ENCODE measurements at places on chromosomes 1 and 21.

DNA sequence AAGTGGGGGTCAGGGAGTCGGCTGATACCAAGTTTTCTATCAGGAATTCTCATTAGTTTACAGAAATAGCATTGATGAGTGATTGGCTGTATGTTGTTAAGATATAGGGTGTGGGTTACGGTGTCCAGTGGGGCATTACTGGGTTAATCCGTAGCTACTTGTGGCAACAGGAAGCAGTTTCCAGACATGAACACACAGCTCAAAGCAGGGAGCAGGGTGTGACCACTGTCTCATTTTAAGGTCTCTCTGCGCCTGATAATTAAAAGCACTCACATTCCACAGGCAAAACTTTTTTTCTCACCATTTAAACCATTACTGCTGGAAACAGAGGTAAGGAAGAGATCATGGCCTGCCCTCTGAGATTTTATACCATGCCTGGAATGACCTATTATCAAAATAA lies 114.9 kb downstream of the SIK1 start:
- DNase-seq: no peak

GRCh38 chr1:26050248-26050640 lies 4.3 kb upstream of the SLC30A2 start:
- no peak for DNase-seq

DNA sequence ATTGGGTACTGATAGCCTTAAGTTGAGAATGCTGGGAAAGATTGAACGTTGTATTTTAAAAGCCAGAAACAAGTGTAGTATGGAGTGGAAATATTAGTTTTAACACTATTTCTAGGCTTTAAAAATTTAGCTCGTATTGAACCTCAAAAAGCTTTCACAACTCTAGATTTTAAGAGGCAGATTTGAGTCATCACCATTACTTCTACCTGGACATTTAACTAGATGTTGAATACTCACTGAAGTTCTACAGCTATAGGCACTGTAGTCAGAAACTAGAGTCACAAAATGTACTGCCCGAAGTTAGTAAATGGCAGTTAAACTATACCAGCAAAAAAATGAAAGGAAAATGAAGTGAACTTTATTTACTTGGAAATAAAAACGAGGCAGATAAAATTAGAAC lies 96.5 kb downstream of the NEK7 start:
- DNase-seq: no peak

DNA sequence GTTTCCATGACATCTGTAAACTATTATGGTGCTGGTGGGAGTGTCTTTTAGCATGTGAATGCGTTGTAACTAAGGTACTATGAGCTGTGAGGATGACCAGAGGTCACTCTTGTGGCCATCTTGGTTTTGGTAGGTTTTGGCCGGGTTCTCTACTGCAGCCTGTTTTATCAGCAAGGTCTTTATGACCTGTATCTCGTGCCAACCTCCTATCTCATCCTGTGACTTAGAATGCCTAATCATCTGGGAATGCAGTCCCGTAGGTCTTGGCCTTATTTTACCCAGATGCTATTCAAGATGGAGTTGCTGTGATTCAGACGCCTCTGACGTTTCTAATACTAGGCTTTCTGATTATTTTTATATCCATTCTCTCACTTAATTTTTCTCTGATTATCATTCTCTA lies 9.4 kb downstream of the NCAM2 start:
- no peak for DNase-seq

GRCh38 chr1:165988275-165988674 lies 160.9 kb downstream of the UCK2 start:
- DNase-seq: no peak

DNA sequence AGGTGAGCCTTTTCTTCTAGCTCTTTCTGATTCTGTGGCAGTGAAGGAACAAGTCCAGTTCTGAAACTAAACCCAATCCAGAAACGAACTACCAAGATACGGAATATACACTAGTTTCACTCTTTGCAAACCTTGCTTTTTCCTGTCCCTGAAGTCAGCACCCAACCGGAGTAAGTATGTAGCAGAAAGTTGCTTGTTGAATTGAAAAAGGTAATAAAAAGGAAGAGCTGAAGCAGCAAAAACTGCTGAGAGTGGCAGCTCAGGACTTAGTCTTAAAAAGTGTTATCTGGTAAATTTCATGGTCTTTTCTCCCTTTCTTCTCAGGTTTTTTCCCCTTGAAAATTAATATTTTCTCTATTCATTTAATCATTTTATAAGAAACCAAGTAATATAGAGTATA lies 9.4 kb upstream of the NT5C1A start:
- DNase-seq: no peak

GRCh38 chr1:170303034-170303433 lies 157.3 kb downstream of the NTMT2 start:
- no peak for DNase-seq

- peak; percentile 67 for DNase-seq
Measured at GRCh38 chr1:181099152-181100014, 10.9 kb downstream of the IER5 start.

GRCh38 chr1:219296430-219297355 lies 123.0 kb downstream of the LYPLAL1 start:
- DNase-seq: no peak

GRCh38 chr1:1782399-1783221 lies 4.3 kb upstream of the NADK start:
- DNase-seq: peak; percentile 27

DNA sequence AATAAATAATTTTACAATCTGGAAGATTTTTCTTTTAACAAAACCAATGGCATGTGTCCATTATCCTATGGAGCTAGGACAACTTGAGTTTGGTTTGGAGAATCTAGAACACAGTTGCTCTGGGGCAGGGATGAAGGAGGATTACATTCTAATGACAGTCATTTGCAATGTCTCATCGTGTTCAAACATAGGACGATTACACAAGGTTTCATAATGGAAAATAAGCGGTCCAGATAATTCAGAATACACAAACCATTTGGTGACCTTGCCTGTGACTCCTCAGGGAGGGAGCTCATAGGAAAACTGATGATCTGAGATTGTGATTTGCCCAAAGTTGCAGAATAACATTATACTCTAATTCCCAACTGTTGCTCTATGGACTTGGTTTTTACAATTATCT lies 27.6 kb upstream of the RGL1 start:
- no peak for DNase-seq

- no peak for DNase-seq
Measured at GRCh38 chr1:190633488-190633887, 155.8 kb upstream of the BRINP3 start.

DNA sequence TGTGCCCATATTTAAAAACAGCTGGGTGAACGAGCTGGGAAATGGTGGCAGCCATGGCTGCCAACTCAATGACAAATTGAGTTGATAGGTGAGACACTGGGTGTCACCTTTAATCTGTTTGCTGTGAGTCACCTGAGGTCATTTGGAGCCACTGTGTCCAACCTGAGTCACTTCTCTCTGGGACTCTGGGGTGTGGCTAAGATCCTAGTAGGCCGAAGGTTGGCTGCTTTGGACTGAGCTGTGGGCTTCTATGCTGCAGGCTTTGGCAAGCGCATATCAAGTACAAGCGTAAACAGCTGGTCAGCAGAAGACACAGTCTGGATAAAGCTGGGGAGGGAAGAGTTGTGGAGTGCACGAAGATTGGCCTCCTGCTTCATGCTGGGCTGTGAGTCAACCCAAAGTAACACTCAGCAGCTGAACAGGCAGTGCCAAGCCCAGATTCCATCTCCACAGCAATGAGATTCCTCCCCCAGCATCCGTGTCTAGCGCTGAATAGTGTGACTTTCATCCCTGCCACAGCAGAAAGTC lies 24.0 kb downstream of the TEX35 start:
- DNase-seq: no peak

- peak; percentile 21 for DNase-seq
Measured at GRCh38 chr1:175158170-175158591, 34.4 kb downstream of the KIAA0040 start.

GRCh38 chr1:204442376-204443259 lies 31.0 kb upstream of the PPP1R15B start:
- DNase-seq: no peak

- no peak for DNase-seq
Measured at GRCh38 chr1:45093334-45093733, 81.3 kb downstream of the UROD start.

DNA sequence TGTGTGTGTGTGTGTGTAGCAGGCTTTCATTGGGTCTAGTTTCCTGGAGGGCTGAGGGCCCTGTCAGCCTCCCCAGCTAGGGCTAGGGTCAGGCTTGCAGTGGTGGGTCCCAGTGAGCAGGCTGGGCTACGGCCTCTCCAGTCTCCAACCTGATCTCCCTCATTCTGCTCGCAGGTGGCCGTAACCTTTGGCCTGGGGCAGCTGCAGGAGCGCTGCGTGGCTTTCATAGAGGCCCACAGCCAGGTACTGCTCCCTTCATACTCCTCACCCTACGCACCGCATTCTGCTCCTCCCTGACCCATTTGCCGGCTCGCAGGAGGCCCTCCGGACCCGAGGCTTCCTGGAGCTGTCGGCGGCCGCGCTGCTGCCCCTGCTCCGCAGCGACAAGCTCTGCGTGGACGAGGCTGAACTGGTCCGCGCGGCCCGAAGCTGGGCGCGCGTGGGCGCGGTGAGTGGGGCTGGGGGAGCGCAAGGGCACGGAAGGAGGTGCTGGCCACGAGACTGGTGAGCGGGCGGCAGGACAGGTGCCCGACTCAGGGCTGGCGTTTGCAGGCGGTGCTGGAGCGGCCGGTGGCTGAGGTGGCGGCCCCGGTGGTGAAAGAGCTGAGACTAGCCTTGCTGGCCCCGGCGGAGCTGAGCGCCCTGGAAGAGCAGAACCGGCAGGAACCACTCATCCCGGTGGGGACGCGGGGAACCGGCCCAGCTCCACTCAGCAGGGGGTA lies 4.7 kb downstream of the BTBD19 start:
- DNase-seq: no peak

DNA sequence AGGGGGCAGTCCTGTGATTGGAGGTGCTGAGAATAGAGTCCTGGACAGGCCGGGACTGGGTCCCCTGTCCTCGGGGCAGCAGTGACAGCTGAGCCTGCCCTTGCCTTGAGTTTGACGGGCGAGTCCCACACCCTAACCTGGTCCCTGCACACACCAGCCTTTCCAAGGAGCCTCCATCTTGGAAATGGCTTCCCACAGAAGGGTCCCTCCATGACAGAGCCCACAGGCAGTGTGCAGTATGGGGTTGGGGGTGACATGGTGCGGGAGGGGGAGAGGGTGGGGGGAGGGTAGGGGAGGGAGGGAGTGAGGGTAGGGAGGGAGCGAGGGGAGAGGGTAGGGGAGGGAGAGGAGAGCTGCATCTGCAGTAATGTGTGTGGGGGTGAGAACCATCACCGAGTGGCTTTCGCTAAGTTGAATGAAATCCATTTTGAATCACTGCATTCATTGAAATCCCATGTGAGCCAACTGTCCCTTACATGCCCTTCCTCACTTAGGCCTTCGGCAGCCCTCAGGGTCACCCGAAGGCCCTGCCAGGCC lies 10.1 kb upstream of the TMEM52 start:
- no peak for DNase-seq

GRCh38 chr1:147849098-147849895 lies 53.3 kb upstream of the GJA8 start:
- no peak for DNase-seq

- DNase-seq: peak; percentile 6
Measured at GRCh38 chr21:42781150-42781970, 98.0 kb downstream of the WDR4 start.

GRCh38 chr1:91283421-91283726 lies 121.3 kb downstream of the HFM1 start:
- no peak for DNase-seq

DNA sequence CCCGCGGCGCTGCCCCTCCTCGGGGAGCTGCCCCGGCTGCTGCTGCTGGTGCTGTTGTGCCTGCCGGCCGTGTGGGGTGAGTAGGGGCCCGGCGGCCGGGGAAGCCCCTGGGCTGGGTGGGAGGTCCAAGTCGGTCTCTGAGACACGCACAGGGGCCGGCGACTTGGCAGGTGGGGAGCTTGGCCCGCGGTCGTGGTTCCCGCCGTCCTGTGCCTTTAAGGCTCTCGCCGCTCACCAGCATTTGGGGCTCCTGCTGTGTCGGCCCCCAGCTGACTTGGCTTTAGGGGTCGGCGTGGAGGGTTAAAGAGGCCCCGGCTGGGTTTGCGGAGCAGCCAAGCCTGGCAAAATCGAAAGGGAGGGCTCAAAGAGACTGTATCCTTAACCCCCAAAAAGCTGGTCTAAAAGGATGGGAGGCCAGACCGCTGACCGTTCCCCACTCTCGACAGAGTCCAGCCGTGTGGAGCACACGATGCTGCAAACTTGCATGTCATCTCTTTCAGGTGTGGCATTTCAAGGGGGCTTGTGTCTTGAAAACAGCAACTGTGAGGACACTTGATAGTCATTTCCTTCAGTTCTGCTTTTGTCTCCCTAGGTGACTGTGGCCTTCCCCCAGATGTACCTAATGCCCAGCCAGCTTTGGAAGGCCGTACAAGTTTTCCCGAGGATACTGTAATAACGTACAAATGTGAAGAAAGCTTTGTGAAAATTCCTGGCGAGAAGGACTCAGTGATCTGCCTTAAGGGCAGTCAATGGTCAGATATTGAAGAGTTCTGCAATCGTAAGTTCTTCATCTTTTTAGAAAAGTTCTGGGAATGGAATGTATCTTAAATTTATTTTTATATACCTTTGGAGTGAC lies 540 bp downstream of the CD55 start:
- no peak for DNase-seq

DNA sequence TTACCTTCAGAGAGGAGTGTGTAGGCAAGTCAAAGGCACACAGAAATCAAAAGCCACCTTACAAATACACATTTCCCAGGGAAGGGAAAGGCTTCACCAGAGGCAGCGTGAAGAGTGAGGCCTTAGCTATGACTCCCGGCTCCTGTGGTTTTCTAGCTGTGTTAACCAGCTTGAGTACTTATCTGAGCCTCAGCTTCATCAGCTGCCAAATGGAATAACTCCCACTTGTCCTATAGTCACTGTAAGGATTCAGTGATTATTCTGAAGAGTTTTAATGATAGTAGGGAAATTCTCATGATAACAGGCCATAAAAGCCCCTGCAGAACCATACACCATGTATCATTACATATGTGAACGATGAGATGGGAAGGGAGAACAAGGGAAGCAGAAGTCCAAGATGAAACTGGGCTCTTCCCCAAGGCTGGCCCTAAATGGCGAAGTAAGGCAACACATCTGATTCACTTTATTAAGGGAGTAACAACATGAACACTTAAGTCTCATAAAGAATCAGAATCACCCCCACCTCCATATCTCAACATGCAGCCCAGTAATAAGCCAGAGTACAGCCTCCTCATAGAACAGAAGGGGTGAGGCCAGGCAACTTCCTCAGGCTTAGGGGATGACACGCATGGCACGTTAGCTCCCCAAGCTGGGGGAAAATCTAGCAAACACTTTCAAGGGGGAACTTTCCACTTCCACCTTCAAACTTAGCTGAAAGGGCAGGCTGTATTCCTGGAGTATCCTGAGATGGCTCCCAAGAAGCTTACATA lies 63.7 kb downstream of the SLC66A1 start:
- DNase-seq: no peak
